ENCODE measurements at places on chromosomes 6 and 20.

- no peak for DNase-seq
Measured at GRCh38 chr6:38183856-38184584, 364.5 kb downstream of the ZFAND3 start.

GRCh38 chr20:43853174-43853803 is 61.4 kb upstream of the TOX2 start:
- peak; percentile 83 for DNase-seq

DNA sequence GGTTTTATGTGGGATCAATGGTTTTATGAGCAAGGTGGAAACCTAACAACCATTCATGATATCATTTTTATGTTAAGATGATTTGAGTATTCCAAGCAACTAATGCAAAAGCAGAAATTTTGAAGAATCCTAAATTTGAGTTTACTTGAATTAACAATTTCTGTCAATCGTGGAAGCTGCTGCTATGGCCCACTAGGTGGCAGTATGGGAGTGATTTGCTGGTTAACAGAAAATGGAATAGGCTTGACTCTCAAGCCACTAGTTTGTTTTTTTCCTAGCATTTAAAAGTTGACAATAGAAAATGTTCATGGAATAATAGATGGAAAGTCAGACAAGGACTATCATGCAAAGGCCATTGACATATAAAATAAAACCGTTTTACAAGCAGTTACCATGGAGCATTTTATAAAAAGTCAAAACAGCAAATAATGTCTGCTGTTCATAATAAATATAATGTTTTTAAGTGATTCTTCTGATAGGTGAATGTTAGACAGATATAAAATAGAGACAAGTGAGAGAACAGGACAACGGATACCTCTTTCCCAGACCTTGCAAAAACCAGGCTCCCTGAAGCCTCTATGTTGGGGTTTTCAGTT is 43.0 kb upstream of the TMEM200A start:
- DNase-seq: peak; percentile 76

GRCh38 chr6:8041913-8042583 is 22.1 kb downstream of the BLOC1S5 start:
- DNase-seq: no peak

GRCh38 chr6:49327571-49327970 is 135.5 kb downstream of the MMUT start:
- DNase-seq: no peak

DNA sequence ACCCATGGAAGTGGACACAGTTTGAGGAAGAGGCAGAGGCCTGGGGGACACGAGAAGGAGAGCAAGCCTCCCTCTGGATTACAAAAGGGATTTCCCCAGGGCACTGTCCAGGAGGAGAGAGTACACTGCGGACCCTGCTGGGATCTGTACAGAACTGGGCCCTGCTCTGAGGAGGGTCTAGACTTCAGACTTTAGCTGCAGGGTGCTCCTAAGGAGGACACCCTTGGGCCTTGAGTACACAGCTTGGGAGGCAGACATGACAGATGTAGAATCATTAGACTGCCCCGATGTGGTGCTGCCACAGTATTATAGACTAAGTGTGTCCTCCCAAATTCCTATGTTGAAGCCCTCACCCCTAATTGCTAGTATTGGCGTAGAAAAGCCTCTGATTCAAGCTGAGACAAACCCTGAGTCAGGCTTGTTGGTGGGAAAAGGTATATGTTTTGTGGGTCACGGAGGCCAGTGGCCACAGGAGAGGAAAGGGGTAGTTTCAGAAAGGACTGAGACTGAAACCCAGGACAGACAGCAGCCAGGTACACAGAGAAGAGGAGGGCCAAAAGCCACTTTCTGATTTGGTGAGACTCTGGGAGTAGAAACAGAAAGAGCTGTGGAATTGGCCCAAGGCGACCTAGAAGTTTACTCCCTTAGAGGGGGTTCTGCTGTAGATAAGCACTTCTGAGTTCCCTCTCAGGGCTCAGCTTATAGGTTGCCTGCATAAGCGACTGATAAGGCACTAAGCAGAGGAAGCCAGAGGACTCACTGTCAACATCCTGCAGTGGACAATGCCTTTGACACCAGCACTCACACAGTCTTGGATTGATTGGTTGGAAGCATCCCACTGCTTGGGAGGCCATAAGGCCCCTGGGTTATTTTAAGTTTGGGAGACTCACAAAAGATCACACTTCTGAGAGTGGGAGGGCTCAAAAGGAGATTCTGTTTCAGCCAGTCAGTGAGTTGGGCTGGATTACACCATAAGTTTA is 16.5 kb upstream of the SH3BGRL2 start:
- DNase-seq: no peak

GRCh38 chr6:124987999-124988591 is 25.9 kb downstream of the RNF217 start:
- DNase-seq: no peak

GRCh38 chr20:49982346-49983122 is at the start of gene SNAI1:
Gene SNAI1 (plus strand): TSS chr20:49982980. CDS start chr20:49983060, 80 bp downstream.
- peak; percentile 83 for DNase-seq

DNA sequence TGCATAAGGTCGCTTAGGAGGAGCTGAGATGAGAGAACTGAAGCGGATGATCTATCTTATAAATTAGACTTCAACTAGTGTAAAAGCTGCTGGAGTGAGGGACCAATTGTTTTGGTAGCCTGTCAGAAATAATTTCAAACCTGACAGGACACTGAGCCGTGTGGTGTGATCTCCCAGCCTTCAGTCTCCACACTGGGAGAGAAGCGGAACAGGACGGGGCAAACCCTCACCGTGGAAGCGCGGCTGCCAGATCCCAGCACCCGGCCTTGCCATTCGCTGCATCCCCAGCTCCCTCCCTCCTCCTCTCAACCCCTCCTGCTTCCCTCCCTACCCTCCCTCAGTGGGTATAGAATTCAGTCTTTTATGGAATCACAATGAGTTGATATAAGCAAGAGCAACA is 900.1 kb upstream of the SLC35B3 start:
- DNase-seq: no peak

DNA sequence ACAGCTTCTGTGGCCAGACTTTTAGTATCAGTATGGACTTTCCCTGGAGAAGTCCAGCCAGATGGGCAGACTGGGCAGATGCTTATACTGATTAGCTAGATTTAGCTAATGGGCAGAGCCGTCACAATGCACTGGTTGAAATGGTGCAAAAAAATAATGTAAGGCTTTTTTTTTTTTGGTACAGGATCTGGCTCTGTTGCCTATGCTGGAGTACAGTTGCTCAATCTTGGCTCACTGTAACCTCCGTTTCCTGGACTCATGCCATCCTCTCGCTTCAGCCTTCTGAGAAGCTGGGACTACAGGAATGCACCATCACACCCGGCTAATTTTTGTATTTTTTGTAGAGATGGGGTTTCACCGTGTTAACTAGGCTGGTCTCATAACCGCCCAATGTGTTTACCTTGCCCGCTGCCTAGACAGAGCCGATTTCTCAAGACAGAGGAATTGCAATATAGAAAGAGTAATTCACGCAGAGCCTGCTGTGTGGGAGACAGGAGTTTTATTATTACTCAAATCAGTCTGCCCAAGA is 16.4 kb upstream of the KIFC1 start:
- DNase-seq: peak; percentile 81

- DNase-seq: no peak
Measured at GRCh38 chr20:57686931-57687652, 22.7 kb downstream of the PMEPA1 start.

GRCh38 chr20:49627329-49627761 is 59.4 kb upstream of the PTGIS start:
- no peak for DNase-seq

DNA sequence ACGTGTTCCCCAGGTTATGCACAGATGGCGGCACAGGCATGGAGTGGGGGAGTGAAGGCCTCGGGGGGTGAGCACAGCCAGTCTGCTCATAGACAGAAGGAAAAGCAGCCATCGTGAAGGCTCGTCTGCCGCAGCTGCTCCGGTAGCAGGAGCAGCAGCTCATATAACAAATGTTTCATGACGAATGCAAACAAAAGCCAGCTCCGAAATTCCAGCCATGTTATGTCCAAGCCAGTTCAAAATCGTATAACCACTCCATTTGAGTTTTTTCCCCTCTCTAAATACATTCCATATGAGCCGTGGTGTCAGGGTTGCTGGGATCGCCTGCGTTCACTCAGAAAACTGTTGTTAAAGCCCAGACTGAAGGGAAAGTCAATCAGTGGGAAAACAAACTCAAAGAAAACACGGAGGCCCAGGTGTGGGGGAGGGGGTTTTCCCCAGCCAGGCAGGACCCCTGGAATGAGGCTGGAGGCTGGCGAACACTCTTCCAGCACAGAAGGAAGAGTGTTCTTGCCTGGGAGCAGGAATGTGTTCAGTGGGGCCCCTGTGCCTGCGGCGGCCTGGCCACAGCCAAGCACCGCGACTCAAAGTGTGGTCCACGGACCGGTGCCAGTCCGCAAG is 280.4 kb upstream of the TAB2 start:
- DNase-seq: no peak

GRCh38 chr20:33014336-33015113 is 7.0 kb downstream of the BPIFB2 start:
- DNase-seq: no peak

GRCh38 chr6:2524090-2524489 is 226.6 kb downstream of the MYLK4 start:
- DNase-seq: peak; percentile 27

- peak; percentile 75 for DNase-seq
Measured at GRCh38 chr6:104623052-104623690, 236.5 kb downstream of the HACE1 start.

- peak; percentile 73 for DNase-seq
Measured at GRCh38 chr6:45881705-45882467, 133.8 kb downstream of the CLIC5 start.

- DNase-seq: no peak
Measured at GRCh38 chr20:53698371-53698978, 104.8 kb upstream of the ZNF217 start.

DNA sequence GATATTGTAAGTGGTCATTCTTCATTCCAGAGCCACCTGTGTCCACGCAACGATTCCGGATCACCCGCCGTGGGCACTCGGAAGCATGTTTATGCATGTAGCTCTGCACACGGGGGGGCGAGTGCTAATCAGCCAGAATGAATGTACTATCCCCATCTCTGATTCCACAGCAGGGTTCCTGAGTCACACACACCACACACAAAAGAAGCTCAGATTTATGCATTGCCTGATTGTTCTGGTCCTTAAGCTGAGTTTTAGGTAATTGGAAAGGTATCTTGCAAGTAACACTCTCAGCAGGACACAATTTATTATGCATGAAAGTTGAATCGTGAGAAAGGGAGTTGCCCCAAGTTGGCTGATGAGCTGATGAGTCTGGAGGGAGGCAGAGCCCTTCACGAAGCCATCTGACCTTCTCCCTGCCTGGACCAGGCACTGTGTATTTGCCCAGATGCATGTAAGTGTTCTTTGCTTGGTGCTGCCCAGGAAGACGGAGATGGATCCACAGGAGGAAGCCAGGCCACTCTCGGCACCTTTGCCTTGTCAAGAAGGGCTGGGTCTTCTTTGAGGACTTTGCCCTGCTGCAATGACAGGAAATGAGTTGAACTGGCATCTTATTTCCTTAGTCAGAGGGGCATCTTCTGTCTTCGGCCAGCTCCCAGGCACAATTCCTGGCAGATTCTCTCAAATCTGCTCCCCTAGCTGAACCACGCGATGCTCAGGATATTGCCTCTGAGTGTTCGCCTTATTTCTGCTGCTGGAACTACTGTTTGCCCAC is 141.1 kb downstream of the SYNDIG1 start:
- DNase-seq: no peak

- DNase-seq: no peak
Measured at GRCh38 chr6:54467384-54467783, 159.1 kb downstream of the TINAG start.

- no peak for DNase-seq
Measured at GRCh38 chr6:143264379-143264778, 186.1 kb downstream of the ADAT2 start.

DNA sequence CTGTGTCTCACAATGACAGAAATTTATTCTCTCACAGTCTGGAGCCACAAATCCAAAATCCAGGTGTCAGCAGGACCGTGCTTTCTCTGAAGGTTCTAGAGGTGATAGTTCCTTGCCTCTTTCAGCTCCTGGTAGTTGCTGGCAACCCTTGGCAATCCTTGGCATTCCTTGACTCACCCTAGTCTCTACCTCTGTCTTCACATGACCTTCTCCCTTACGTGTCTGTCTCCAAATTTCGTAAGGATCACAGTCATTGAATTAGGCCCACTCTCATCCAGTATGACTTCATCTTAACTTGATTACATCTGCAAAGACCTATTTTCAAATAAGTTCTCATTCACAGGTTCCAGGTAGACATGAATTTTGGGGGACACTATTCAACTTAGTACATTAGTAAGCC is 143.1 kb downstream of the CEP57L1 start:
- DNase-seq: no peak

GRCh38 chr6:80209430-80209829 is 103.0 kb downstream of the BCKDHB start:
- no peak for DNase-seq

GRCh38 chr6:158910484-158911440 is 89.2 kb downstream of the RSPH3 start:
- DNase-seq: peak; percentile 31

- peak; percentile 97 for DNase-seq
Measured at GRCh38 chr20:47336129-47336754, 20.3 kb downstream of the ZMYND8 start.

GRCh38 chr6:8683204-8683603 is 247.9 kb upstream of the SLC35B3 start:
- no peak for DNase-seq

DNA sequence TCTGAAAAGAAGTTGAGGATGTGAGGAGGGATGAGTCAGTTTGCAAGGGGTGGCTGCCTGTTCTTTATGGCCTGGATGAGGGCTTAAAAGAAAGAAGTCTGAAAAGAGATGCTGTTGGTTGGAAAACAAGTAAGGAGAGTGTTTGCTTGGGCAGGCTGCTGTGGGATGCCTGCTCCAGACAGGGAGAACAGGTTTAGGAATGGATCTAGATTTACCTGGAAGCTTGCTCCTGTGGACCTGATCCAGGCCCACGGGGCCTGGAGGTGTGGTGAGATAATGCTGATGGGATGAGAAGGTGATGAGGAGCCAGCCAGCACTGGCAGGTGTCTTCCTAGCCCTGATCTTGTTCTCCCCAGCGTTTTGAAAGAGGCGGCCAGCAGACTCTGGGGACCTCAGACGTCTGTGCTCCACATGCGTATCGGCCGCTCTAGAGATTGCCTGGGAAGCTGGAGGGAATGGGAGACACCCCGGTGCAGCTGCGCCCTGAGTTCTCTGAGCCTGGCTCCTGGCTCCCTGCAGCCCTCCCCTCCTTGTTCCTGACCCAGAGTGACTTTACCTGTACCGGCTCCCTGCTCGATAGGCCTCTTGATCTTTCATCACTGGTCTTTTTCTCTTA is 331.3 kb downstream of the ZFAND3 start:
- no peak for DNase-seq

- DNase-seq: no peak
Measured at GRCh38 chr6:84912472-84913322, 148.3 kb upstream of the TBX18 start.

DNA sequence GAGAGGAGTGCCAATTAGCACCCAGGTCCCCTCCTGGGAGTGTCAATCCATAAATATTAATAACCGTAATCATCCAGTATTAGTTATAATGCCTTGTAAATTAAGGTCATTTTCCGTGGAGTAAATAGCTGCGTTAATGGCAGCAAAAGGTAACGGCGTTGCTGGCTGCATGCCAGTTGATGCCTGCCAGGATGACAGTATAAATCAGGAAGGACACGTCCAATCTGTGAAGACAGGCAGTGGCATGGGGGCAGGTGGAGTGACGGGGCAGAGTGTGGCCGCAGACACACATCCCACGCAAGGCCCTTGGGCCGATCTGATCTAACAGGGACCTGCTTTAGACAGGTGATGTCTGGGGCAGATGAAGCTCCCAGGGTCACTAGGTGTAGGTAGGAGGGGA is 49.1 kb downstream of the KCNB1 start:
- DNase-seq: no peak

Measured in M059J (cell line).